ENCODE measurements at places on chromosomes 16 and 17.

DNA sequence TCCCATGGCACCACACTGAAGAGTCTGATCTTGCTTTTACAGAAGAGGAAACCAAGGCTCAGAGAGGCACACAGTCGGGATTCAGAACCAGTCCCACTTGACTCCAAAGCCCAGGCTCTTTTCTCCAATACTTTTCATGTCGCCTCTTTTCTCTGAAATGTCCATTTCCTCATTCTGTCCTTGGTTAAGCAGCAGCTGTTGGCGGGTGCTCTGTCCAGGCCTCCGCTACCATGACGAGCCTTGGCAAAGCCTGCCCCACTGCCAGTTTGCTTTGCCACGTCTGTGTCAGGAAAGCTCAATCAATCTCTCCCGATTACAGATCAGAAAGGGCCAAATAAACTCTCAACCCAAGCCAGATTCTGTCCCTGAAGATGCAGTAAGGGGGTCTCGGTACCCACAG is 9.1 kb upstream of the CEP295NL start:
- DNase-seq, result no peak

DNA sequence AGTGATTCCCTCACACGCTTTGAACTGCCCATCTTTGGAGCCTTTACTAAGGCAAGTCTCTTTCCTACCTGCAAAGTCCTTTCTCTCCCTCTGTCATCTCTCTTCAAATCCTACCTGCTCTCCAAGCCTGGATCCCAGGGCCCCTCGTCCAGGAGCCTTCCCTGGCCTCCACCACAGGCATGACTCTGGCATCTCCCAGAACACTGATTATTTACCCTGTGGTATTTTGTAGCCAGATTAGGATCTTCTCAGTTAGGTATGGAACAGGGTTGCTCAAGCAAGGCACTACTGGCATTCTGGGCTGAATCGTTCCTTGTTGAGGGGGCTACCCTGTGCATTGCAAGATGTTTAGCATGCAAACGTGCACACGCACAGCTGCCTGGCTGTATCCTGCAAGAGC is 31.9 kb upstream of the POLR3E start:
- DNase-seq, result no peak

- DNase-seq, result no peak
Measured at GRCh38 chr16:88378836-88379693, 3.7 kb upstream of the ZNF469 start.

DNA sequence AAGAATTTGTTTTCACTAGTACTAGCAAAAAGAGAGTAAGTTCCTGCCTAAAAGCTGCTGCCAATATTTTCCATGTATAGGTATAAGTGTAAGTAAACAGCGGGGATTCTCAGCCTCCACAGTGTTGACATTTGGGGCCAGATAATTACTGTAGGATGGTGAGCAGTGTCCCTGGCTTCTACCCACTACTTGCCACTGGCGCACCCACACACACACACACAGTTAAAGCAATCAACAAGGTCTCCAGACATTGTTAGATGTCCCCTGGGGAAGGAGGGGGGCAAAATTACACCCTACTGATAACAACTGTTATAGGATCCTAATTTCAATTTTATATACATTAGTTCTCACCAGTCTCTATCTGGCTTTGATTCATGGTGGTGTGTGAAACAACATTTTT is 417.0 kb upstream of the PSMD7 start:
- no peak for DNase-seq

DNA sequence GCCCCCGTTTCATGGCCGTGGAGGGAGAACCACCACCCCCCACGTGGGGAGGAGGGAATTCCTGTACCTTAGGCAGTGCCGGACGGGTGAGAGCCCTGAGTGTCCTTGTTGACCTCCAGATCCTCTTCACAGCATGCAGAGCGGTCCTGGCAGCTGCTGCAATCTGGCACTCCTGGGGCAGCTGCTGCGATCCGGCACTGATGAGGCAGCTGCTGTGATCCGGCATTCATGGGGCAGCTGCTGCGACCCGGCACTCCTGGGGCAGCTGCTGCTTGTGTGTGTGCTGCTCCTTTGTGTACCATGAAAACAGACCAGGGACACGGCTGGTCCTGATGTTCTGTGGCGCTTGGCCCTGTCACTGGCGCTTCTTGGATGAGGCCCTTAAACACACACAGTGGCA is 12.8 kb downstream of the ZNF778 start:
- DNase-seq, result no peak

DNA sequence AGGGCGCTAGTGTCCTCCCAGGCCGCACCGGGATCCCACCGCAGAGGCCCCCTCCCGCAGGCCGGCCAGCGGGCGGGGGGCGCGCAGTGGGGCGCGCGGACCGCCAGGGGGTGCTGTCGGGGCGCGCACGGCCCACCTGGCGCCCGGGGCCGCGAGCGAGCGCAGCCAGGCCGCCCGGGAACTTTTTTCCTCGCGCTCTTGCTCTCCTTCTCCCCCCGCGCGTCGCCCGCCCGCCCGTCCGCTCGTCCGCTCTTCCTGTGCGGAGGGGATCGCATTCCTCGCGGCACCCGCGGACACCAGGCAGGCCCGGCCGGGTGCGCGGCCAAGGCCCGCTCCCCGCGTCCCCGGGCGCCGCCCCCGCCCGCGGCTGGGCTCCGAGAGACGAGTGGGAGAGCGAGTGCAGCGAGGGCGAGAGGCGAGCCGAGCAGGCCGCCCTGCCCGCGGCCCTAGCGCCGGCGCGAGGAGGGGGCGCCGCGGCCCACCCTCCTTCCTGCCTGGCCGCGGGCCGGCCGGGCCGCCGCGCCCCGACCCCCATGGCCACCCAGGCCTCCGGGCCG is at the start of gene RAI1:
Gene RAI1, plus strand, starts transcription at position 272 of the 557 bp plus-strand sequence. CDS start 111,491 bp downstream, outside the sequence.
- peak; percentile 82 for DNase-seq

DNA sequence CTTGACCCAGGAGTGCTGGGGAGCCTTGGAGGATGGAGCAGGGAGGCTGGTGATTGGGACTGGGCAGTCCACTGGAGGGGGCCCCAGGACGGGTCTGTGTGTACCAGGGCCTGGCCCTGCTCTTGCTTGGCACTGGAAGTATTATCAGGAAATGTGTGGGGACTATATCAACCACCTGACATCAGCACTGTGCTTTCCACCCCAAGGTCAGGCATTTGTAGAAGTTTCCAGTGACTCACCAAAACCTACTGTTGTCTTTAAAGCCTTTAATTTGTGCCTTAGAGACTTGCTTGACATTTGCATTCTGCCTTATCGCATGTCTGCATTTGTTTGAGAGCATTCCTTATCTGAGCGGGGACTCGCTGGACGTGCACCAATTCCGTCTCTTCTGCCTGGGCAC is 323.1 kb downstream of the FOXL1 start:
- peak; percentile 49 for DNase-seq

GRCh38 chr17:81489998-81490992 is 22.3 kb downstream of the ACTG1 start:
- no peak for DNase-seq

GRCh38 chr16:85395207-85395912 is 217.8 kb upstream of the GSE1 start:
- peak; percentile 97 for DNase-seq

DNA sequence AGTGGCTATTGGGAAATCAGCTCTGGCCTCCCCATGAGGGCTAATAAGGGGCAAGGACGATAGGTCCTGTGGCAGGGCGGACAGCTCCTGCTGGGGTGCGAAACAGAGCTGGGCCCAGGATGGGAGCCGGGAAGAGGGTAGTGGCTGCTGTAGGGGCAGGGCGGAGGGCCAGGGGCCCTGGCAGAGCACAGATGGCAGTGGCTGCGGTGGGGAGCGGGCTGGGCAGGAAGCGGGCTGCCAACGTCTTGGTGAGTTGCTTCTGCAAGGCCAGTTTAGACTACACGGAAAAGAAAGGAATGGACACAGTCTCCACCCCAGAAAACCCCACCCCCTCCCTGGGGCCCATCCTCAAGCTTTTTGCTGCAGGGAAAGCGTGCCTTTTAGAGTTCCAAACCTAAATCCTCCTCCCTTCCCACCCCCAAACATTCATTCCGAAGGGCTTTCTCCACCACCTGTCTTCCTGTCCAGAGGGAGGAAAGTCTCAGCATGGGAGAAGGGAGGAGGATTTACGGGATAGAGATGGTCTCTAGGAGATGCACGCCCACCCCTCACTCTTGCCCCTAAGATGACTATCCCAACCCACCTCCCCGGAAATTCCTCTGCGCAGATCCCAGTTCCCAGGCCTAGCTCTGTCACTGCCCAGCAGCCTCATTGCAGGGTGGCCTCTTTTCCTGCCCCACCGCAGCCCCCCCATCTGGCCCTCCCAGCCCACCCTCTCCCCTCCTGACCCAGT is 7.1 kb downstream of the NKIRAS2 start:
- DNase-seq, result no peak

- DNase-seq, result peak; percentile 89
Measured at GRCh38 chr16:667780-668518, at the start of gene RHOT2. TSS of gene RHOT2 (plus strand) at chr16:668132. CDS start at chr16:668200, 68 bp downstream.

GRCh38 chr17:55144518-55144917 is 120.2 kb upstream of the HLF start:
- DNase-seq, result no peak

DNA sequence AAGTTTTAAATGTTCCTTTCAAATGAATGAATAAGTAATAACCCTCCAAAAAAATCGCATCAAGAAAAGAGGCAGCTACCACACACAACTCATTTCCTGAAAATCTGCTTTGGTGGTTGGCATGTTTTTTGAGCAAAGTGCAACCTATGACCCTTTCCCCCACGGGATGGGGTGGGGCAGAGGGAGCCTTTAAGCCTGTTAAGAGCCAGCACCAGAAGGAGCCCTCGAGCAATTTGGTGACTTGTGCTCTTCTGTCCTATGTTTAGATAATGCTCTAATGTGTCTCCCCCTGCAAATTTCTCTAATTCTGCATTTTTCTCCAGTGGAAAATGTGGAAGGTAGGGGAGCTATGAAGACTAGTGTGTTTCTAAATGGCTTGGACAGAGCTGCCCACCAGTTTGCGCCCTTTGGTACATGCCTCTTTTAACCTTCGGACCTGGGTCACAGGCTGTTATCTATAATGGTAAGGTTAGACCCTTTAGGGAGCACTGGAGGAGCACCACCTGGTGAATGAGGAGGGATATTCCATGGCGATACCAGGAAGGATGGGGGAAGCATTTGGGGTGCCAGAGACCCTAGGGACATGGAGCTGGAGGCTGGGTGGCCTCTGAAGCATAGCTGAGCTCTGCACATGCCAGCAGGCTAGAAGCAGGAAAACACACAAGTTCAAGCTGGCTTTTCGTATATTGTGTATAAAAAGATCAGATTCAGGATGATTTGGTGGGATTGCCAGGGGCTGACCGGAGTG is 1.6 kb downstream of the PYCARD start:
- no peak for DNase-seq

DNA sequence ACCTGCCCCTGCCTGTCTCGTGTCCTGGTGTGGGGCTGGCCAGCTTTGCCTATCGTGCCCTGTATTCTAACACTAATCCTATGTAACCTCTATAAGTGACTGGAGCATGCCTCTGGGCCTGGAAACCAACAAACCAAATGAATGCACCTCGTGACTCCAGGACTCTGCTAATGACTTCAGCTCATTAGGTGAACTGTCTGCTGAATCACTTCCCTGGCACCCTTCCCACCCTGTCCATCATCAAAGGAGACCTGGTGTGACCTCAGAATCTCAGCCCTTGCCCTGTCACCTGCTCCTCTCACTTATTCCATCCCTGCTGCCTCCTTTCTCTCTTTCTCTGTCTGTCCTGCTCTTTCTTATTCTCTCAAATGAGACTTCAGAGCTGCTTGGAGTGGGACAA is 322.4 kb downstream of the CBLN1 start:
- no peak for DNase-seq

DNA sequence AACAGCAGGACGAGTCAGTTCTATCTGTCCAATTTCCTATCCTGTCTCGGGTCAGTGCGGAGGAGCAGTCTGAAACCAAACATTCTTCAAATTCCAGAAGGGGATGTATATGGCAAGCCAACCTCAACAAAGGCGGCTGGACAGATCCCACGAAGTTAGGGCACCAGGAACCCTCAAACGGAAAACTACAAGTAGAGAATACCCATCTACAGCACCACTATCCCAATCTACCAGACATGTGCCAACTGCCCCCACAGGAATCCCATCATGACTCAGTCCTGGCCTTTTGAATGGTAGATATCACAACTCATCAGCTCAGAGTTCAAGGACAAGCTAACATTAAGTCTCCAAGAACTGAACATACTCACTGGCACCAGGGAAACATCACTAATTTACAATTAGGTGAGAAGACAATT is 2.3 kb downstream of the NAT9 start:
- DNase-seq, result peak; percentile 45

- no peak for DNase-seq
Measured at GRCh38 chr17:65756760-65757159, 195.3 kb upstream of the AXIN2 start.

GRCh38 chr16:73636196-73636595 is 588.3 kb upstream of the ZFHX3 start:
- no peak for DNase-seq

GRCh38 chr17:79046197-79046915 is 22.4 kb downstream of the C1QTNF1 start:
- no peak for DNase-seq

GRCh38 chr16:23391381-23392222 is 61.4 kb downstream of the COG7 start:
- no peak for DNase-seq

DNA sequence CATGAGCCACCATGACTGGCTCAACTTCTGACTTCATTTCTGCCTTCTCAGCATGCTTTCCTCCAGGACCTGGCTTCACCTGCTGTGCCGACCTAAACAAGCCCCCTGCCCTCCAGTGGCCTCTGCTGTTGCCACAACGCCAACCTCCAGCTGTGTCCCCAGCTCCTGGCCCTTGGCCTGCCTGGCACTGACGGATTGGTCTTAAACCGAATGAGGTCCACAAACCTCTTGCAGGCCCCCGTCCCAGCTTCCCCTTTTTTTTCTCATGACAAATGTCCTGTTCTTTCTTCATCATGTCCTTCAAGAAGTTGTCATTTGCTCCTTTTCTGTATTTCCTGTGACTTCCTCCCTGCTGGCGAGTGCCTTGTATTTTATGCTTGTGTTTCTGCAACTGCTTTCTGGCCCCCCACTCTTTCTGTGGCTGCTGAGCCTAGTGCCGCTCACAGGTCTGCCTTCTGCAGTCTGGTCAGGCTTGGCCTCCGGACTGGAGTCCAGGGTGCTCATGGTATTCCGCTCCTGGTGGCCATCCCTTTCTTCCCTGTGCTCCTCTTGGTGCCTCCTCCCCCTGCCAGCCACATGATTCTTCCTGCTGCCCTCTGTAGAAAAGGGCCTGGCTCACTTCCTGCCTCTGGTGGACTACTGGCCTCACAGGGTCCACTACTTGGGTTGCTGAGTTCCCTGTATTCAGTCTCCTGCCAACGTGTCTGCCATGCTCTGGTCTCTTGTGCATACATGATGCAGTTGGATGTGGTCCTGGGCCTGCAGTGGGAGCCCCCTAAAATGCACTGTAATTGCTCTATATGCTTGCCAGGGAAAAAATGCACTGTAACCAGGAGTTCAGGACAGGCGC is 2.9 kb downstream of the ATP6V0C start:
- DNase-seq, result no peak
